ENCODE measurements at places on chromosomes 2 and 18.
A peak's percentile ranks its signal among the peaks of the same experiment; 100 is the strongest.

- no peak for DNase-seq
These were observed 40.7 kb downstream of the MRPL44 start for GRCh38 chr2:223997938-223998337.

DNA sequence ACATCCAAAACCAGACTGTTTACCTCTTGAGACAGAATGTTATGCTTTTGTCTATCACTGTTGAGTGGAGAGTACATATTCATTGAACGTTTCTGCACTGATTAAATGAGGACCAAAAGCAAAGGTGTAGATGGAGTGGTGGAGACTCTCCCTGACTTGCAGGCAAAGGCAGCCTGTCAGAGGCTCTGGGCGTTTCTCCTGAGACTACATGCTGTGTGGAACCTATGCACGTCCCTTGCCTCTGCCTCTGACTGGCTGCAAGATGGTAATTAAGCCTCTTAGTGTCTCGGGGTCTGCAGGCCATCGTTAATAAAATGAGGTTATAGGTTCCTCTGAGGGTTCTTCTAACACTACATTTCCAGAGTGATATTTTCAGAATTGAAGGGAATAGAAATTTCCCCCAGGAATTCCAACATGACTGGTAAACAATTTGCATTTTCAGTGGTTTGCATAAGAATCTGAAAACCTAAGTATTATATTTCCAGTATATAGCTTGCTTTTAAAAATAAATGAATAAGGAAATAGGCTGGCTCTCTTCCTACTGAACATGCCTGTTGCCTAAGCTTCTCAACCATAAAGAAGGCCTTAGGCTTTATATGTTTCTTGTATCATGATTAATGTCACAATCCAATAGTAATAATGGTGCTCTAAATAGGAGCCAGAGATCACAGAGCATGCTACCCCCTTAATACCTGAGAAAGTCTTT, 107.4 kb downstream of the FTCDNL1 start:
- no peak for DNase-seq

DNA sequence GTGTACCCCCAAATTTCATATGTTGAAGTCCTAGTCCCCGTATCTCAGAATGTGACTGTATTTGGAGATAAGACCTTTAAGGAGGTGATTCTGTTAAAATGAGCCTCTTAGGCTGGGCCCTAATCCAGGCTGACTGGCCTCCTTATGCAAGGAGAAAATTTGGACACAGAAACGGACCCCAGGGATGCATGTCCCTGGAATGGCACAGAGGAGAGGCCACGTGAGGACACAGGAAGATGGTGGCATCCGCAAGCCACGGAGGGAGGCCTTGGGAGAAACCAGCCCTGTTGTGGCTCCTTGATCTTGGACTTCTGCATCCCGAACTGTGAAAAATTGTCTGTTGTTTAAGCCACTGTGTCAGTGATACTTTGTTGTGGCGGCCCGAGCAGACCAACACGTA, 150.7 kb downstream of the COL4A4 start:
- DNase-seq: no peak

- no peak for DNase-seq
These were observed 1012.4 kb upstream of the CRIM1 start for GRCh38 chr2:35343135-35343534.

GRCh38 chr2:84257831-84258230, 201.2 kb downstream of the SUCLG1 start:
- DNase-seq: no peak

DNA sequence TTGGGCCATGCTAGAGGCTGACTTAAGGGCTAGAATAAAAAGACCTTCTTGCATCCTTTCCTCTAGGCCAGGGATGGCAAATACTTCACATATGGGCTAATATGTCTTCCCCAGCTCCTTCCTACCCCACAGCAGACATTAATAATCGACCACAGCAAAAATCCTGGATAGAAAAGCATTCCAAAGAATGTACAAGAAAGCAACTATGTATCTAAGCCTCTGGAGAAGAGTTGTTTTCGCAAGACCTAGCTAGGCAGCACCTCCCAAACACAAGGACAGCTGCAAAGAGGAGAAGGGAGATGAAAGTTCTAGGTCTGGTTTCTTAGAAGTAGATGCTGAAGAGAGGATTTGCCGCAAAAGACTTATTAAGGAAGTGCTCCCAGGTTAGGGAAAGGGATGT, 372.6 kb downstream of the SLC4A3 start:
- no peak for DNase-seq

DNA sequence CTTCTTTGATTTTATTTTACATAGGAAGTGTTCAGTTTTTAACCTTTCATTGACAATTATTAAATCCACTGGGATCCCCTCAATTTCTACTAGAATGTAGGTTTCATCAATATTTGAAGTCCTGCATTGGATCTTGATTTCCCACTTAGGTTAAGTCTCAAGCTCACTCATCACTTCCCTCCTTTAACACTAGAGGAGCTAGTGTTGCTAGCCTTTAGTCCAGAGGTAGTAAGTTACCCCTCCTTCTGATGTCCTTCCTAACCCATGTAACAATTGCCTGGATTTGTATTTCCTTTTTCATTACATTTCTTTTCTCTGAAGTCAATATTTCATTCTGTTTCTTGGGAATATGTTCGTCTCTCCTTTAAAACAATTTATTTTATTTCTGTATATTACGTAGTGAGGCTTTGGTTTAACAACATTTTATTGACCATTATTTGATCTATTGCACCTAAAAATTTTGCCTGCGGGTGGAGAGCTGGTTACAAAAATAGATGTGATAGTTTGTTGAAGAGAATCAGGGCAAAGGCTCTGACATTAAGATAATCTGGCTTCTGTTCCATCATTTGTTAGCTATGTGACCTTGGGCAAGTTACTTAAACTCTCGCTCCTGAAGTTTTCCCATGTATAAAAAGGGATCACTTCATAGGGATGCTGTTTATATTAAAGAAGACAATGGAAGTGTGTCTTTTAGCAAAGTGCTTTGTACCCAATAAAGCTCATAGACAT, 833.0 kb downstream of the SLC4A3 start:
- DNase-seq: no peak

DNA sequence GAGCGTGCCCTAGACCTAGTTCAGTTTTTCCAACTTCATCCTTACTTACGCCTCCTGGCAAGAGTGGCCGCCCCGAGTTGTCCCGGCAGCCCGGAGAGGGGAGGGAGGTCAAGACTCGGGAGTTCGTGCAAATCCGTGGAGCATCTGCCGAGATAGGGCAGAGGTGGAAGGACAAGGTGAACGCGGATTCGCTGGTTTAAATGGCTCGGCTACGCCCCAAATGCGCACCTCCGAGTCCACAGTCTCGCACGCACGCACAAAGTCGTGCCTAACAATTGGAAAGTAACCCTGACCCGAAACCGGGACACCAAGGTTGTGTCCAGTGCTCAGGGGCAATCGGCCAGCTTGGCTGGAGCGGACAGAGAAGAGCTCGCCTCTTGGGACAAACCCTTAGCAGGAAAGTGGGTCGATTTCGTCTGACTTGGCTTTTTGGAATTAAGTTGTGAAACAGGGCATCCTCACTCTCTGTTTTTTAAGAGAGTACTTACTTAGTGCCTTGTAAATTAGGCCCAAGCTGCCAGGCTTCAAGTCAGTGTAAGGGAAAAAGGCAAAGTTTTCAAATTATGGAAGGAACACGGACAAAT, 726 bp upstream of the SS18 start:
- no peak for DNase-seq

DNA sequence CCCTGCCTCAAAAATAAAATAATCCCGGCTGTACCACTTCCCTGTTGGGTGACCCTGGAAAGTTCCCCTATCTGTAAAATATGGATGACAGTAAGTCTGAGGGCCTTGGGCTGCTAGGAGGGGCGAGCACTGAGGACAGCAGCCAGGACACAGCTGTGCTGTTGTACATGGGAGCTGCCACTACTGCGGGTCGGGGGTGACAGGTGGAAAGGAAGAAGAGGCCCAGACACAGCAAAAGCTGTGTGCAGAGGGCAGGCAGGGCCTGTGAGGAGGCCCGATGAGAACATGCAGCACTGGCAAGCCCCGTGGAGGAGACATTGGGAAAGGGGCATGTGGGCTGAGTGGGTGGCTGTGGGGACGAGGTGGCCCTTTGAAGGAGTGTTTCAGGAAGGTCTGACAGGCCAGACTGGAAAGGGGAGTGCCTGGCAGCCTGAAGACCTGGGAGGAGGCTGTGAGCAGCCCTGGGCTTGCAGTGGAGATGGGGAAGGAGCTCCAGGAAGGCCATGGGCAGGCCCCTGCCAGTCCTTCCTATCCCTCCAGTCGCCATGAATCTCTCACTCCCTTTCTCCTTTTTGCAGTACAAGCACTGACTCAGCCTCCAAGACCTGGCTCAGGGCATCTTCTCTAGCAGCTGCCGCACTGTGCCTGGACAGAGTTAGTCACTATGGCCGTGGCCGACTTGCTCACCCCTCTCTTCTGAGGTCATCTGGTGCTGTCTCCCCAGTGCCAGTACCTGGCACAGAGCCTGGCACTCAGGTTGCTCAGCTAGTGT, 28.9 kb upstream of the SEMA4C start:
- DNase-seq: peak; percentile 37

DNA sequence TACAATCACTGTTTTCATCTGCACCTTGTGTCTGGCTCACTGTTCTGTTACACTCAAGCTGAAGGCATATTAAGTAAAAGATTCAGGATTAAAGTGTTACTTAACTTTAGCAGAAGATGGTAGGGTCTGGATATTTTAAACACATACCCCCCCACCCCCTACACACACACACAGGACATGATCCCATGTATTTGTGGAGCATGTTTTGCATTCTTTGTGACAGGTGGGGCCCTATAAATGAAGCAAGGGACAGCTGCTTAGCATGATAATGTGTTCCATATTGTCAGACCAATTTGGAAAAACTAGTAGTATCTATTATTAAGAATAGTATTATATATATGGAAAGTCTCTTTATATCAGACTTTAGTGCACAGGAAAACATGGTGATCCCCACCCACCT, 335.2 kb upstream of the TNP1 start:
- no peak for DNase-seq

GRCh38 chr18:7291046-7291445, 60.2 kb downstream of the LRRC30 start:
- DNase-seq: no peak

GRCh38 chr18:58455314-58456188, 173.3 kb downstream of the ALPK2 start:
- DNase-seq: no peak

DNA sequence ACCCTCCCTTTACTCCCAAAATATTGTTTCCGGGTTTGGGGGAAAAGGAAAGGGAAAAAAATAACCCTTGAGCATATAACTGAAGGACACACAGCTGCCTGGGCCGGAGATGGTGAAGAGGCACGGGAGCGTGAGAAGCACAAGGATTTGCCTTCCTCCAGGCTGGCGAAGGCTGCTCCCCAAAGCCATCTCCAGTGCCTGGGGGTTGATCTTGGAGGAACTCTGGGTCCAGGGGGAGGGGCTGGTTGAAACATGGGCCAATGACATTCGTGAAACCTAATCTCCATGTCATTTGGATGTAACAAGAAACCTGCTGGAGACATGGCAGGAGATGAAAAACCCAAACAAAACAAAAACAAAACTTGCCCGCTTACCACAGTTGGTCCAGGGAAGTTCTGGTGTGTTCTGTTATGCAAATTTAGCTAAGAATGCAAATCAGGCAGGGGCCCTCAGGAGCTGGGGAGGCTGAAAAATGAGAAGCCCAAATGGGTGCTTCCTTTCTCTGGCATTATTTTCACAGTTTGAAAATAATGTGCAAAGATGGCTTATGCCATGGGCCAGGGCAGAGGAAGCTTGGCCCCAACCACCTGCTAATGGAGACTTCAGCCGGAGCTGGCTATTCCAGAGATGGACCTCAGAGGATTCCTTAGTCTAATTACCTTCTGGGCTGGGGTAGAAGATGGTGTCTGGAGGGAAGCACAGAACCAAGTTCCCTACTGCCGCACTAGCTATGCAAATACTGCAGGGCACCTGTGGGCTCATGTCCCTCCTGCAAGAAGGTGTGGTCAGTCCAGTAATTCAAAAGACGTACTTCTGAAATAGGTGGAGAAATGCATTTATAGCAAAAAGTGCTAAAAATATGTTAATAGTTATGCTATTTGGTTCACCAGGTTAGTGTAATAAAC, 180.9 kb downstream of the BCL2 start:
- DNase-seq: no peak

GRCh38 chr18:6963452-6964097, 154.0 kb downstream of the LAMA1 start:
- no peak for DNase-seq

- DNase-seq: no peak
These were observed 89.6 kb upstream of the CYP20A1 start for GRCh38 chr2:203149194-203149593.

GRCh38 chr2:74001121-74001520, 16.4 kb downstream of the TET3 start:
- DNase-seq: peak; percentile 9

GRCh38 chr18:23992089-23992940, 22.2 kb upstream of the TTC39C start:
- DNase-seq: no peak

DNA sequence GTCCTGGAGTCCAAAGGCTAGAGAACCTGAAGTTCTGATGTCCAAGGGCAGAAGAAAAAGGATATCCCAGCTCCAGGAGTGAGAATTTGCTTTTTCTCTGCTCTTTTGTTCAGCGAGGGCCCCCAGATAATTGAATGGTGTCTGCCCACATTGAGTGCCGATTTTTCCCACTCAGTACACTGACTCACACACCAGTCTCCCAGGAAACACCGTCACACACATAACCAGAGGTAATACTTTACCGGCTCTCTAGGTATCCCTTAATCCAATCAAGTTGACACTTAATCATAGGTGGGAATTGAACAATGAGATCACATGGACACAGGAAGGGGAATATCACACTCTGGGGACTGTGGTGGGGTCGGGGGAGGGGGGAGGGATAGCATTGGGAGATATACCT, 161.5 kb downstream of the WDR7 start:
- no peak for DNase-seq

DNA sequence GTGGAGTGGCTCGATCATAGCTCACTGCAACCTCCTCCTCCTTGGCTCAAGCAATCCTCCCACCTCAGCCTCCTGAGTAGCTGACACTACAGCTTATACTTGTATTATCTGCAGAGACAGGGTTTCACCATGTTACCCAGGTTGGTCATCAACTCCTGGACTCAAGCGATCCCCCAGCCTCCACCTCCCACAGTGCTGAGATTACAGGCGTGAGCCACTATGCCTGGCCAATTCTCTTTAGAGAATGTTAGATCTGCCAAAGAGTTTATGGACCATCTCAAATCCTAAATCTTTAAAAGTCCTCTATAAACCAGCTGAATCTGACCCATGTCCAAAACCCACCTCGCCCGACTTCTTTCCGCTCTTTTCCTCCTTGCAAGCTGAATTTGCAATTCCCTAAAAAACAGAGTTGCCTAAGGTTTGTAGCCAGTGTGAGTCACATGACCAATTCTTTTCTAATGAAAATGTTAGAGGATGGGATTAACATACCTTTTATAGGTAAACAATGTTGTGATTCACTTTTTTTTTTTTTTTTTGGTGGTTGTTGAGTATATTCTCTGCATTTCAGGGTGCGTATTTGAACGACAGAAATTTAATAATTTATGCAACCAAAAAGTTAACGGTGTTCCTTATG, 2.4 kb upstream of the PMAIP1 start:
- DNase-seq: no peak

GRCh38 chr18:3877678-3878077, 427.7 kb downstream of the TGIF1 start:
- DNase-seq: peak; percentile 30

- DNase-seq: peak; percentile 49
These were observed 13.0 kb downstream of the RND3 start for GRCh38 chr2:150474326-150475074.
